Neural crest cell (in vitro differentiated cells): ENCODE measurements at places on chromosomes 12 and 14.
A peak's percentile ranks its signal among the peaks of the same experiment; 100 is the strongest.

DNA sequence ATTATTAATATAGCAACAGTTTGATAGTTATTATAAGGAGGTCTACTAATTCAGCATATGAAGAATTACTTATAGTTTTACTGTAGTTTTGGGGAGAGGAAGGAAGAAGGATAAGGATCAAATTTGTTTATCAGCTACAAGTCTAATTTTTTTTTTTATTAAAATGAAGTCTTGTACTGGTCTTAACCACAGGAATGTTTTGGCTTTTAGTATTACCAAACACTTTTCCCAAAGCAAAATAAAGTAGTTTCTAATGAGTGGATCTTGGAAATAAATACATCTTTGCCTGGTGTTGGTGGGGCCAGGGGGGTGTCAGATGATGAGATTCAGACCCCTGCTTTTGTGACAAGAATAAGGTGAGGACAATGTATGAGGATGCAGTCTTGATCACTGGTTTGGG is 57.2 kb upstream of the ZDHHC17 start:
- DNase-seq = no peak

- DNase-seq = no peak
These were observed 97.5 kb downstream of the PPP2R5C start for GRCh38 chr14:101858791-101859537.

- peak; percentile 40 for DNase-seq
These were observed 966 bp downstream of the SINHCAF start for GRCh38 chr12:31324845-31325523.

GRCh38 chr14:58151133-58152013 is 640 bp downstream of the ARMH4 start:
- DNase-seq = peak; percentile 19

DNA sequence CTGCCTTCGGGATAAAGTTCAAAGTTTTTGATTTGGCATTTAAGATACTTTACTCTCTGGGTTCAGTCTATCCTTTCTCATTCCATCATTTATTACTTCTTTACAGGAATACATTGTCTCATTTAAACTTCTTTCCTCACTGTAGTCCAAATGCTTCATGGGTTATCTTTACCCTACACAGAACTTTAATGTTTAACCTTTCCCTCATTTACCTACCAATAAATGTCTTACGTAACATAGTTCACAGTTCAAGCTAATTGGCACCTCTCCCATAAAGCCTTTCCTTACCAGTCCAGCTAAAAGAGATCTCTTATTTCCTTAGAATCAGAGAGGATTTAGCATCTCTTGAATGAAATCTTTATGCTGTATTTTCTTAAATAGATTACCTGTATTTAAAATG is 476.3 kb upstream of the SEL1L start:
- DNase-seq = no peak

DNA sequence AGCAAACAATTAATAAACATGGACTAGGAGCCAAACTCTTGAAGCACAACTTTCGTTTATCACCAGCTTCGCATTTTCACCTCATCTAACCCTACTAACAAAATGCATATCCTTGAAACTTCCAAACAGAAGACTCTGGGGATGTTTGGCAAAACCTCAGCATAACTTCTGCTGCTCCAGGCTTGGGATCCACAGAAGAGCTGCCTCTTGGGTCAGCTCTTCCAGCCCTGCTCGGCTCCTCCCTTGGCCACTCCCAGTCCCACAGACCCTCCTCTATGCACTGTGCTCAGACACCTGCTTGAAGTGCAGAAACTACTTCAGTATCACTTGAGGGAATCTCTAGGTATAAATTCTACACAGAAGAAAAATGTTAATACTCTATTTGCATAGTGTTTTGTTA is 110.0 kb upstream of the AMIGO2 start:
- DNase-seq = no peak

- no peak for DNase-seq
These were observed 225.3 kb upstream of the PELI2 start for GRCh38 chr14:55892906-55893305.

DNA sequence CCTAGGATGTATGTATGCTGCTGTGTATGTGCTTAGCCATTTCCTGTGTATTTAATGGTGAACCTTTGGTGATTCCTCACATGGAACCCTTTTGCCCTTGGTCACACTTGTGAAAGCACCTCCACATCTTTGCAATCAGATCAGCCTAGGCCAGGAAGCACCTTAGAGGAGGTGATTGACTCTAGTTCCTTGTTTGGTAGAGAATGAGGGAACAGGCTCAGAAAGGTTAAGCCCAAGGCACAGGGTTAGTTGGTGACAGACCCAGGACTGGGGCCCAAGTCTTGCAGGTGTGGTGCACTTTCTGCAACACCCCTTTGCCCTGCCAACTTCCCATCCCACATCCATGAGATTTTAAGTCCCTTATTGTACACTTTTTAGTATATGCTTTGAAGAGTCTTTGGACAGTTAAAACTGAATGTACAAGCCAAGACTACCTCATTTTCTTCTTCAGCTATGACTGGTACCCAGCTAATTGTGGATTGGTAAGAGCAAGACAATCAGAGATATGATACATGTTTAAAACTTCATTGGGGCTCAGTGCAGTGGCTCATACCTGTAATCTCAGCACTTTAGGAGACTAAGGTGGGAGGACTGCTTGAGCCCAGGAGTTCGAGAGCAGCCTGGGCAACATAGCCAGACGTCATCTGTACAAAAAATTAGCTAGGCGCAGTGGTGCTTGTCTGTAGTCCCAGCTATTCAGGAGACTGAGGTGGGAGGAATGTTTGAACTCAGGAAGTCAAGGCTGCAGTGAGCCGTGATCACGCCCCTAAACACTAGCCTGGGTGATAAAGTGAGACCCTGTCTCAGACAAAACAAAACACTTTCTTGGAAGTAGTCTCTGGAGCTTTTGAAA is 71.1 kb downstream of the RASSF3 start:
- no peak for DNase-seq

DNA sequence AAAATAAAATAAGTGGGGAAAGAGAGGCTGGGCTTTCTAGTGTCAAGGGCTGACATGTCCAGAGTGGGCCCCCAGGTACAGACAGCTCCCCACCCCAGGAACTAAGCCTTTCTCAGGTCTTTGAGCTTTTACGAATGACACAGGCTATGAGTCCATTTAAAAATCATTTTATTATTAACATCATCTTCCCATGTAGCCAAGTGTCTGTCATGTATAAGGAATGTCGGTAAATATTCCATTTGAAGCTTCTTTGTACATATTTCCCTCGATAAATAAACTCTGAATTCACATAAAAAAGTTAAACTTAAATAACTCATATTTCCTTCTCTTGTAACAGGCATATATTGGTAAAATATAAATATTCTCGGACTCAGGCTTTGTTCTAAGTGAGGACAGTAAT is 143.6 kb downstream of the CALM1 start:
- no peak for DNase-seq

DNA sequence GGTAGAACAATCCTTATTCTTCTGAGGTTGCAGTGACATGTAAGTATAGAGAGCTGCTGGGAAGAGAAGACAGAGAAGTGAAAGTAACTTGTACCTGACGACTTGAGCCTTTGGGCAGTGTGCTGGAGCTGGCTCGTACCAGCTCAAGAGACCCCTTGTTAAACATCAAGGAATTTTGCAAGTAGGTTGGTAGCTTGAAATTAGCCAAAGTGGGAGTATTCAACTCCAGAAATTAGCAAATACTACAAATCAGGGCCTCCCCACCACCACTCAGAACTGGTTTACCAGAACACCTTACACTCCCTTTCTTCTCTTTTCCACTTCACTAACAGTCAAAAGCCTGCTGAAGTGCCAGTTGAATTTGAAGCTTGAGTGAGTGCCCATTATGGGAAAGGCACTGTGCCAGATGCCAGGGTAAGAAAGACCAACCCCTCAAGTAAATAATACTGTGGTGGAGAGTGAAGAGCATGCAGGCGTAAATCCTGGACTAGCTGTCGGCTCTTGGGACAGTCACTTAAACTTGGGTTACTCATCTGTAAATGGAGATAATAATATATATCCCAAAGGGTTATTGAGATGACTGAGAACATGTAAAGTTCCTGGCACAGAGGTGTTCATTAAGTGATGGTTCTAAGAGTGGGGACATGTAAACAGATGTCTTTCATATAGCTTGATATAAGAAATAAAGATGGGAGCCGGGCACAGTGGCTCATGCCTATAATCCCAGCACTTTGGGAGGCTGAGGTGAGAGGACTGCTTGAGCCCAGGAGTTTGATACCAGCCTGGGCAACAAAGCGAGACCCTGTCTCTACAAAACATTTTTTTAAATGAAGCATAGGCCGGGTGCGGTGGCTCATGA is 27.0 kb upstream of the EID3 start:
- no peak for DNase-seq

DNA sequence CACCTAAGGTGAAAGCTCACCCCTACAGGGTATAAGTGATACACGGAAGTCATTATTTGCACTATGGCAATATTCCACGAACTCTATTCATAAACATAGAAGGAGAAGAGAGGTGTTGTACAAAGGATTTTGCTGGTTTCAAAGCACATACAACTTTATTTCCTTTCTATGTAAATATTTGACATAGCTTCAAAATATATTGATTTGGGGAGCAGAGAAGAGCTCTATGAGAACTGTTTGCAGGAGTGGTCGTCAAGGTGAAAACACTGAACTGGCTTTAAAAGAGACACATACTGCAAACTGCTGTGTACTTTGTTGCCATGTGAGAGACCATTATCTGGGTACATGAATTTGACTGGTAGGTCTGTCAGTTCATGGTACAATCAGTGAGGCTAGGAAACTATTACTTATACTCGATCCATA is 16.7 kb downstream of the CNIH1 start:
- DNase-seq = no peak

DNA sequence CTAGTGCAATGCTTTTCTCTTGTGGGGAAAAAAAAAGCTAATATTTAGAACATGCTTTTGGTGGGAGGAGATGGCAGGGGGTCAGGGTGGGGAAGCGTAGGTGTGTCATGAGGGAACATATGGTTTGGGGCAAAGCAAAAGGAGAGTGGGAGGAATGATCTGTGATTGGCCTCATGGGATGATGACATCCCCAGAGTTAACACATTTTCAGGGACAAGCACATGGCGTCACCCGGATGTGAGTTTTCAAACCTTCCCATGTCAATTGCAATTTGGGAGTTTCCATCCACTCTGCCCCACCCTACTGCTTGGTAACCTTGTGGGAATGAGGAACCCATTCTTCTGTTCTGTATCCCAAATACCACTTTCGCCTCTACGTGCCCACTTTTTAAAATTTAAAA is 164.2 kb downstream of the SSPN start:
- DNase-seq = no peak

DNA sequence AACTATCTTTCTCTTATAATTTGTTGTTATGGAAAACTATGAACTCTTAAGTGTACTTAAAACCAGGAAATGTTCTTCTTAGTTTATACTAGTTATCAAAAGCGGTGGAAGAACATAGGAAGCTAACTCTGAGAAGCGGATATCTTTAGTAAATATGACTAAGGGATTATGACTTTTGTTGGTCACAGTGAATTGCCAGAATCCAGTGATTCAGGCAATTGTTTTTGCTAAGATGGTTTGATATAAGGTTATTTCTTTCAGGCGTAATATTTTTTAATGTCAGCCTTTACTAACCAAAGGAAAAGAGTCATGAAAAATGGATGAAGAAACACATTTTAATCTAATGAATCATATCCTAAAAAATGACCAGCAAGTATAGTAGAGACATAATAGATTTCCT is 473.5 kb downstream of the FOXG1 start:
- DNase-seq = no peak

- DNase-seq = no peak
These were observed 27.6 kb downstream of the TSPAN11 start for GRCh38 chr12:30953951-30954751.

GRCh38 chr12:105469701-105470100 is 139.2 kb downstream of the C12orf75 start:
- DNase-seq = no peak

DNA sequence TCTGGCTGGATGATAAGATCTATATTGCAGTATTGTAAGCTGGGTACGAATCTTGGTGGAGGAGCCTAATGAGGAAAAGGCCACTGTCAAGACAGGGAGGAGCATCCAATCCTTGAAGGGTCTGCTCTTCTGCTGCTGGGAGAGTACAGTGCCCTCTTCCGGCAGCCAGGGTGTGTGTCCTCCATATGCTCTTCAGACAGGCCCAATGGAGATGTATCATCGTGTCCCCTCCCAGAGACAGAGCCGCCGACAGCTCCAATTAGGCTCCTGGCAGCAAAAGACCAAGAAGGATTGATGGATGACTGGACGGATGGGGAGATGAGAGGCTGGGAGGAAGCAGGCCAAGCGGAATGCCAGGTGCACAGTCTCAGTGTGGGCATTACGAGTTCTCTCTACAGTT is 51.6 kb upstream of the PIWIL1 start:
- DNase-seq = peak; percentile 20

DNA sequence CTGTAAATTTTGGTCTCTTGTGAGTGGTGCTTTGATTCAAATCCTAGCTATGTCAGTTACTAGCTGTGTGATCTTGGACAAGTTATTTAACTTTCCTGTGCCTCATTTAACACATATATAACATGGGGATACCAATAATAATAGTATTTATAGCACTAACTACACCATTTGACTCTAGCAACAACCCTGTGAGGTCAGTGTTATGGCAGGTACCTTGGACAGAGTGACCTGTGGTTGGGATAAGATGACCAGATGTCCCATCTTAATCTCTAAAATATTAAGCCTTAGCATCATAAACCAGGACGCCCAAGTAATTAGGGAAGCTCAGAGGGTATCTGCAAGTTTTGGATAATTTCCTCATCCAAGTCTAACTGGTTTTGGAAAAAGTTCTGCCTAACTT is 73.7 kb downstream of the NDUFA12 start:
- DNase-seq = no peak

- DNase-seq = peak; percentile 14
These were observed 46.3 kb downstream of the PPHLN1 start for GRCh38 chr12:42372154-42372791.

DNA sequence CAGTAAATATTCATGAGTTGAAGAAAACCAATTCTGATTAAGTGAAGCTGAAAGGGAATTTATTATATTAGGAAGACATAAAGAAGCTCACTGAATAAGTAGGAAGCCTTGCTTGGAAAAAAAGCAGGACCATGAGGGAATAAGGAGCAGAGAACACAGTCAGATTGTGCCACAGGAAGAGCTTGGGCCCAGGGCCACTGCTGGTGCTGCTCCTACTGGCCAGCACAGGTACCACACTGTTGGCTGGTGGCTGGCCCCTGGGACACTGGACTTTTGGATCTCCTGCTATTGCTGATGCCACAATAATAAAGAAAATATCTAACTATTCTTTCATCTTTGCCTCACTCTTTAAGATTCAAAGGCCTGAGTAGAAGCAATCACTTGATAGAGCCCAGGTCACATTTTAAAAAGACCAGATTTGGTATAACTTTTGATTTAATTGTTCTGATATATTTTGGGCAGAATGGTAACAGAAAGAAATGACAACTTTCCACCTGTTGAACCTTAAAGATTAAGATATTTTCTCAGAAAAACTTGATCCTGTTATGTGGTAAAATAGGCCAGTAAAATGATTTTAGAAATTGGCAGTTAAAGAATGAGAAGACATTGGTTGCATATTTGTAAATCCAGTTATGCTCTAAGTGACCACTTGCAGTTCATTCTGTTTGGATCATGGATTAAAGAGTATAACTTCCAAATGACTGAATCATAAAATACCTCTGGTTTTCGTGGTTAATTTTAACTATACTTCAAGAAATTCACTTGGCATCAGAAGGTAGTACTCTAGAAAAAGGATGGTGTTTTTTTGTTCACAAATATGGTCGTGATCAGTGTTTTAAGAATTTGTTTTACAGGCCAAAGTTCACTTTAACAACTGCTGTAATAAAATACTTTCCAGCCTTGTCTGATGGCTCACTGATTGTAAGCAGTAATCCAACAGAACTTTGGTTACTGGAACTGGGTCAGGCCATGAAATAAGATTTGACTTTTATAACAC is 68.3 kb downstream of the DERA start:
- no peak for DNase-seq
